ENCODE measurements at places on chromosomes 3 and 15. TPM values are rescaled to one million over a fixed set of nuclear protein-coding genes. Genes with fewer than 3 reads are reported as not detected.

DNA sequence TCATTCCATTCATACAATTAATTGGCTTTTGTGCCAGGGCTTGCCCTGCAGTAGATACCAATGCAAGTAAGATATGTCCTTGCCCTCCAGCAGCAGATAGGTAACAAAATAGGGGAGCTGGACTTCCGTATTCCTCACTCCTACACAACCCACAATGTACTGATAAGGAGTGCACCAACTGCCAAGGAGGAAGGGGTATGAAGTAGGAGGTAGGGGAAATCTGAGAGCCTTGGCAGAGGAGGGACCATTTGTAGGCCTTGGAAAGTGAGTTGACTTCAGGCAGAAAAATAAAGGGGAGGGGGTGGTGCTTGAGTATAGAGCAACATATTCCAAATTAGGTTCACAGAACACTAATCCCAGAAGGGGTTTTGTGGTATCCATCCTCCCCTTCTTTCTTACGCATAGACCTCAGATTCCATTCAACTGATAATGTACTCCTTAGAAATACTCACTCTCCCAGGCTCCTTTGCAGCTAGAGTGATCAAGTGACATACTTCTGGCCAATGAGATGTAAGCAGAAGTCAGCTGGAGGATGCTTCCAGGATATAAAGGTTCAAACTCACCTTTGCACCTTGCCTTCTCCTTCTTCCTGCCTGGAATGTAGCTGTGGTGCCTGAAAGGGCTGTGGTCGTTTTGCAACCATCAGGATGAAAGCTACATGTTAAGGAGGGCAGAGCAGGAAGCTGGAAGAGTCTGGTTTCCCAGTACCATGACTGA lies 127.1 kb upstream of the SMAD3 start:
- no peak for DNase-seq

- DNase-seq, result no peak
These were observed 63.5 kb downstream of the CMSS1 start for GRCh38 chr3:99881121-99881524.

- no peak for DNase-seq
These were observed 455.8 kb downstream of the GABRG3 start for GRCh38 chr15:27426805-27427204.

DNA sequence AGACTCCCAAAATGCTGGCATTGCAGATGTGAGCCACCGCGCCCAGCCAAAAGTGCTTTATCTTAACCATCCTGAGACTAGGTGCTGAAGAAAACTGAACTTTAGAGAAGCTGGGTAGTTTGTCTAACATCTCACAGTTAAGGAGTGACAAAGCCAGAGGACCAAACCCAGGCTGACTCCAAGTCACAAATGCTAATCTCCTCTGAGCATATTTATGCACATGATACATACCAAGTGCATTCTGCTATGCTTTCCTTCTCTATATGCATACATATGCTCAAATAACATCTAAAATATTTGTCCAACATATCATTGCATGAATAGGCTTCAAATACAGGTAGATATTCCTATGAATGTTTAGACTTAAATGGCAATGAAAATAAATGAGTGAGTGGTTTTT lies 256.9 kb downstream of the CTNNB1 start:
- DNase-seq, result no peak

- DNase-seq, result peak; percentile 5
These were observed 58.7 kb downstream of the MORC1 start for GRCh38 chr3:109059264-109059663.

DNA sequence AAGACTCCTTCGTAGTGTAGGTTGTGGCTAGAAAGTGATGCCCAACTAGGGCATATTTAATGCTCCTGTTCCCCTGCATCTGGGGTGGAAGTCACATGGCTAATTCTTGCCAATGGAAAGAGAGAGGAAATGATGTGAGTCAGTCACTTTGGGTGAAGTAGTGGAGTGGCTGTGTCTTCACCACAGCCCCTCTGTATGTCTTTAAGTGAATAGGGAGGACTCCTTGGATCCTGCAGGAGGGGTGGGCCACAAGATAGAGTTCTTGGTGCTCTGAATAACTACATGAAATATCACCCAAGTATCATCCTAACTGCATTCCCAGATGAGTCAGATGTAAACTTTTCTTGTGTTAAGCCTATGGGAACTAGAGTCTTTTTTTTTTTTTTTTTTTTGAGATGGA lies 17.8 kb upstream of the MB21D2 start:
- DNase-seq, result no peak

GRCh38 chr15:98671060-98672008 lies 23.0 kb downstream of the IGF1R start:
- peak; percentile 80 for DNase-seq

Gene CD200
- total RNA-seq, result 13.2 TPM
